ENCODE measurements at places on chromosomes 16 and 17. TPM values are rescaled to one million over a fixed set of nuclear protein-coding genes. Genes with fewer than 3 reads are reported as not detected.

DNA sequence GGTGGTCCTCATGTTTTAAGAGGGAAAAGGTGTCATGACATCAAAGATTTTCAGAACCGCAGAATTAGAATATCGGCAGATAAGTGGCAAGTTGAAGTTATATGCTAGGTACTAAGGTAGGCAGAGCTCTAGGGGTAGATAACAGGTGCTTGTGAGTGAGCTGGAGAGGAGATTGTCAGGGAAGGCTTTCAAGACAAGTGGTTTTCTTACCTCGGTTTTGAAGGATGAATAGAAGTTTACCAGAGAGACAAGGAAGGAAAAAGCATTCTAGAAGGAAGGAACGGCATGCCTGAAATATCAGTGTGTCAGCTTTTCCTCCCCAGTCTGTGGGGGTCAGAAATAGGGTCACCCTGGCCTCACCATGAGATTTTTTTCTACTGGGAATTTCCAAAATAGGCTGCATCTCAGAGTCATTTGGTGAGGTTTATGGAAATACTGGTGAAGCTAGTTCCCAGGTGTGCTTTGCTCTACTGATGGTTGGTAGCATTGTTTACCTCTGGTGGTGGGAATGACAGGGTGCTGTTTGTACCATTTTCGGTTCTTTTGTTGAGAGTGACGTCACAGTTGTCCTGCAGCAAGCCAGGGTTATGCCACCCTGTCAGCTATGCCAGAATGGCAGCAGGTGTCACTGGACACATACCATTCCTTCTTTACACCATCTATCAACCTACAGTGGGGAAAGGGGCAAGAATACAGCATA, 112.5 kb downstream of the MSI2 start:
- DNase-seq = no peak

DNA sequence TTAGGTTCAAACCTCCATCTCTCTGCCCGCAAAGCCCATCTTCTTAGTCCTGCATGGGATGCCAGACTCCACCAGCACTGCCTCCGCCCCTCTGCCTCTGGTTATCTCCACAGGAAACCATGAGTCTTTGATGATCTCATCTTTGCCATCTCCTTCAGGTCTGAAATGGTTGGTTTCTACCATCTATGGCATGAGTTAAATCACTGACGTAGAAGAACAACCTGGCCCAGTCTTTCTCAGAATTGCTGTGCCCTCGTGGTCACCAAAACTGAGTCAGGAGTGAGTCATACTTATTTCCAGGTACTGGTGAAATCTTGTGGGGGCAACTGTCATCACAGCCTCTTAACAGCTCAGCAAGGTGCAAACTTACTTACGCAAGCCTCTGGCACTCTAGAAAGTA, 468.7 kb upstream of the C16orf82 start:
- no peak for DNase-seq

DNA sequence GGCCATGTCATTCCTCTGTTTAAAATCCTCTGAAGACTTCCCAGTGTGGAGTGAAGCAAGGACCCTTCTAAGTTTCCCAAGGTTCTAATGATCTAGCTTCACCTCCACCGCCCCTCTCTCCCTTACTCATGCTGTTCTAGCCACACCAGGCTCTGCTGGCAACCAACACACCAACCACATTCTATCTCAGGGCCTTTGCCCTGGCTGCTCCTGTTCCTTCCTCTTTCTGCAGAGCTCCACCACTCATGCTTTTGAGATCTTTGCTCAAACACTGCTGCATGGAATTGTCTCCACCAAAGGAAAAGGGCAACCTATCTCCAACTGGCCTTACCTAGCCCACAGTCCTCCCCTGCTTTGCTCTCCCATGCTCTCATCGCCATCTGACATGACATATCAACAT, 128.7 kb downstream of the XYLT1 start:
- DNase-seq = no peak

DNA sequence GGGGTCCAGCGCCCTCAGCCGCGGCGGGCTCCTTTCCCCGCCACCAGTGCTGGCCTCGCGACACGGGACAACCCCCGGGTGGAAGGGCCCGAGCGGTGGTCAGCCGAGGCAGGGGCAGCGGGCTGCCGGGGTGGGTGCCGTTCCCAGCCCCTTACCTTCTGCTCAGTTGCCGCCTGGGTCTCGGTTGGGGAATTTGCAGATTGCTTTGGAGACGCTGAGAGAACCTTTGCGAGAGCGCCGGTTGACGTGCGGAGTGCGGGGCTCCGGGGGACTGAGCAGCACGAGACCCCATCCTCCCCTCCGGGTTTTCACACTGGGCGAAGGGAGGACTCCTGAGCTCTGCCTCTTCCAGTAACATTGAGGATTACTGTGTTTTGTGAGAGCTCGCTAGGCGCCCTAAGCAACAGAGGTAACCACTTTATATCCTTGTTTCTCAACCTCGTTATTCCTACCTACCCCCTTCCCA, 381 bp downstream of the CTNS start:
- no peak for DNase-seq

DNA sequence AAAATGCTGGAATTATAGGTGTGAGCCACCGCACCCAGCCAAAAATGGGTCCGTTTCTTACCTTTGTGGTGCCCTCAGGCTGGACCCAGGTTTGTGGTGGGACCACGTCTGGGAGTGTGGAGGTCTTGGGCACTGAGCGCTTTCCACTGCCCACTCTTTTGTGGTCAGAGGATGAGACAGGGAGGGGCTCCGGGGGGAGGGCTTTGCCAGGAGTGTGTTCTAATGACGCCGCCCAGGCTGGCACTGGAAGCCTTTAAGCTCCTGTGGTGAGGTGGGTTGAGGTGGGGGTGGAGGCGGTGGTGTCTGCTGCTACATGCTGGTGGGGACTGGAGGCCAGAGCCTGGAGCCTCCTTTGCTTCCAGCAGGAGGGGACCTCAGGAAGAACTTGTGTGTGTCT, 12.8 kb upstream of the ADCY7 start:
- no peak for DNase-seq

GRCh38 chr17:352421-353212, at the start of gene RPH3AL:
Gene RPH3AL (minus strand): TSS chr17:352807. CDS start chr17:327543, 25,264 bp downstream.
- DNase-seq = no peak

DNA sequence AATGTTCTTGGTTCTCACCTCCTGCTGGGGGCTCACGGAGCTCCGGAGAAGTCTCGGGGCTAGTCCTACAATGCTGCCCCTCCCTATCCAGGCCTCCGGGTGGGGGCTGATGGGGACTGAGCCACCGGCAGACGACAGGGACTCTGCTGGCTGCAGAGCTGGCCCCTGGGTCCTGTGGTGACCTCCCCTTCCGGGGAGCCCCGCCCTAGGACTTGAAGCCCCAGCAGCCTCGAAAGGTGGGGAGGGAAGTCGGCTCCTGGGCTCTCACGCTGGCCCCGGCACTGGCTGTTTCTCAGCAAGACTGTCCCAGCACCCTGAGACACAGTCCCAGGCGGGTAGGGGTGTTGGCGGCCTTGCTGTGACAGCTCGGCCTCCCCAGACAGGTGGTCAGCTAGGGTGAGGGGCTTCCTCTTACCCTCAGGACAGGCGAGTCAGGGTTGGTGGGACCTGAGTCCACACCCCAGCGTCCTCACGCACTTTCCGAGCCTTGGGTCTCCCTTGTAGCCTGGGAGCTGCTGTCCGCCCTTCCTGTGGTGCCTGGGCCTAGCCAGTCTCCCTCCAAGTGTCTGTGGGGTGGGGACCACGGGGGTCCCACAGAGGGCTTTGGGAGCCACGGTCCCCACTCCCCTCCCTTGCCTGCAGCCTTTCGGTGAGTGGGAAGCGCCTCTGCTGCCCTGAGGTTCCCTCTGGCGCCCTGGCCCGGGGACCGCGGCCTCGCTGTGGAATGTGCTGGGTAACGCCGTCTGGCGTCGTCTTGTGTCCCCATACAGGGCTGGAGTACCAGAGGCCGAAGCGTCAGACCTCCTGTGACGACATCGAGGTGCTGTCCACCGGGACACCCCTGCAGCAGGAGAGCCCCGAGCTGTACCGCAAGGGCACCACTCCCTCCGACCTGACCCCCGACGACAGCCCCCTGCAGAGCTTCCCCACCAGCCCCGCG, 76.6 kb downstream of the KLHDC4 start:
- DNase-seq = no peak

GRCh38 chr17:45231481-45232116, 9.9 kb downstream of the FMNL1 start:
- DNase-seq = no peak

- DNase-seq = no peak
Observed at GRCh38 chr16:83717308-83717707, 90.5 kb upstream of the HSBP1 start.

DNA sequence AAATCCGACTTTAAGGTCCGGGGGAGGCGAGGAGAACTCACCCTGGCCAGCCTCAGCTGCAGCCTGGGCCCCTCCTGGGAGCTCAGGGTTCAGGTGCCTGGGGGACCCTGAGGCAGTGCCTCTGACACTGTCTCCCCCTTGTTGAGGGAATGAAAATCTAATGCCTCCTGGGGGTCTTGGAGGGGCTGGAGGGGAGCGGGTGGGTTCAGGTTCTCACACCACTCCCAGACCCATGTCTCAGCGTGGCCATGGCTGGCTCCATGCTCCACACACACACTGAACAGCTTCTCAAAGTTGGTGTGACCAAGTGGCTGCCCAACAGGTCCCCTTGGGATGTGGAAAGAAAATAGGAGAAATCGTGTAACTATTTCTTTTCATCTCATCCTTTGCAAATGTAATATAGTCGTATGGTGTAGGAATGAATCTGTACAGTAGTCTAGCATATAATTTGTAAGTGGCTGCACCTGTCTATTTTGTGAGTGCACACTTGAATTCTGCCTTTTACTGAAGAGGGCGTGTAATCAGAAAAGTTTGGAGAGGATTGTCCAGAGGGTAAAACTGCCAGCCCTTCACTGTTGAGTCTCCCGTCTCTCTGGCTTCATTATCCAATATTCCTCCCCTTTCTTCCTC, 788 bp upstream of the PRCD start:
- DNase-seq = no peak

DNA sequence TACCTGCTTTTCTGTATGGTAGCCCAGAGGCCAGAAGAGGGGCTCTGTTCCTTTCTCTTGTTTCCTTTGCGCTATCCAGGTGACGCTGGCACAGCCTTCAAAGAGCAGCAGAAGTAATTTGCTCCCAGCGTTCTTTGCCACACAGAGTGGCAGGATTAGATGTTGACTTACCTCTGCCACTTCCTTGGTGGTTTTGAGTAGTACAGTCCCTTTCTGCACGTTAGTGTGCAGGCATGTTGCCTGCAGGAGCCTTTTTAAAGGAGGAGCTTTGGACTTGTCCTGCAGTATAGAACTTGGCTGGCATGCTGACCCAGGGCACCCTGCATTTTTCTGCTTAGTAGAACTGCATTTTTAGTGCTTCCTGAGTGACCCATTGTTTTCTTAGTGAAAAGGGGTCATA, at the start of gene ABCC11:
Gene ABCC11 (minus strand): TSS at position 229 of the 400 bp plus-strand sequence. CDS start 15,618 bp downstream, outside the sequence.
- no peak for DNase-seq

- DNase-seq = no peak
Observed at GRCh38 chr16:70391881-70392481, 45.3 kb downstream of the DDX19A start.

- no peak for DNase-seq
Observed at GRCh38 chr16:86946981-86947380, 368.6 kb downstream of the FOXL1 start.

DNA sequence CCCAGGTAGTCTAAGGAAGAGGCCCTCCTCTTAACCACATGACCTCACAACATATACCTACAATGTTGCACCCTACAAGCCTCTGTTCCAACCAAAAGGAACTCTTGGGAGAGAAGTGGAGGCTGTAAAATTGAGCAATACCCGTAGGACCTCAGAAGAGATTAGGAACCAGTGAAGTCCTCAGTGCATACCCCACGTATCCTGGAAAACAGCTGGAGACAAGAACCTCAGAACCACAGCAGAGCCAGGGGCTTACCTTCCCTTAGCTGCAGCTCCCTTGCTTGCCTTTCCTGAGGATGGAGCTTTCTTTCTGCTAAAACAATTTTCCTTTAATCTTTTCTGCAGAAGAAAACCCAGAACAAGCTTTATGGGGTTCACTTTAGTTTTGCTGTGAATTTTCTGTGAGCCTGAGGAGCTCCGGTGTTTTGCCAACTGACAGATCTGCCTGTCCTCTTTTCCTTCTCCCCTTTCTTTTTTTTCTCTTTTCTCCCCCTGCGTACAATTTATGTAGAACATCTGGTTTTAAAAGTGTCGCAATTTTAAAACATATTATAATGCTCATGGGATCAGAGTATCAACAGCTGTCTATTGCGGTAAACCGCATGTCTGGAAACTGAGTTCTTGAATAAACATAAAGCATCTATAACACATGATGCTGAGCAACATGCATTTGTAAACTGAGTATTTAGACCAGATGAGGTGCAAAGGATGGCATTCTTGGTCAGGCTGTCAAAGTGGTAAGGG, 226.4 kb upstream of the MAF start:
- DNase-seq = no peak

- DNase-seq = no peak
Observed at GRCh38 chr16:11066261-11066870, 122.0 kb downstream of the CLEC16A start.

The RTN4RL1 gene
- not detected for total RNA-seq

The ANKRD40CL gene
- total RNA-seq = not detected

The TMEM256 gene
- 56.9 TPM for total RNA-seq

The WDR81 gene
- 15.6 TPM for total RNA-seq

The ABCA9 gene
- total RNA-seq = 13.9 TPM

The P2RX5 gene
- 0.13 TPM for total RNA-seq

The TNFRSF13B gene
- total RNA-seq = not detected

The TBX21 gene
- total RNA-seq = not detected
